Activated CD4-positive, CD25-positive, alpha-beta regulatory T cell treated with anti-CD3 and anti-CD28 coated beads, Interleukin-2, amount 50 U/mL, for 24 hours (primary cell): ENCODE measurements at places on chromosomes 12 and 14.

DNA sequence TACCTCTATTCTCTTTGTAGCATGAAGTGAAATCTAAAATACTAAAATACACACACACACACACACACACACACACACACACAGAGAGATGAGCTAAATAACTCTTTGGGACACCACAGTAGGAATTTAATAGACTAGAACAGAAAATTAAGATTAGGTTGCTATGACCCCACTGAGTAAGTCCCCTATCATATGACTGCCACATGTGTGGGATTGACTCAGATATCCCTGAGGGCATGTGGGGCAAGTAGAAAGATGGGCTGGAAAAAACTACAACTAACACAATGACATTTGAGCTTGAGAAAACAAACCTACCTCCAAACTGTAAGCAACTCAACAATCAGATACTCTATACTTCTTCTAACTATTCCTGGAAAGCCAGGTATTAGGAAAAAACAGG lies 27.0 kb downstream of the SLC25A21 start:
- ATAC-seq = no peak

GRCh38 chr12:88604646-88605045 lies 24.4 kb upstream of the KITLG start:
- ATAC-seq = no peak

GRCh38 chr12:3152892-3153291 lies 75.7 kb downstream of the TSPAN9 start:
- ATAC-seq = no peak

- ATAC-seq = peak; percentile 20
Measured at GRCh38 chr12:21677622-21678277, 20.1 kb upstream of the LDHB start.
